Osteoblast (primary cell): ENCODE measurements at places on chromosomes 6 and 20. TPM values are rescaled to one million over a fixed set of nuclear protein-coding genes. Genes with fewer than 3 reads are reported as not detected.

PAX1 gene
- total RNA-seq: under 0.01 TPM in 1 of 2 replicates, not detected in the other

SIRPB2 gene
- under 0.01 TPM in 1 of 2 replicates, not detected in the other for total RNA-seq

CST9L gene
- total RNA-seq: not detected in 2 replicates

RBM38 gene
- total RNA-seq: 2.1 and 2.9 TPM in 2 replicates

PRR18 gene
- 0.29 TPM in 1 of 2 replicates, not detected in the other for total RNA-seq

FHL5 gene
- not detected in 2 replicates for total RNA-seq

ULBP3 gene
- total RNA-seq: 11.2 and 12.7 TPM in 2 replicates

CFAP61 gene
- not detected in 2 replicates for total RNA-seq

RNF217 gene
- total RNA-seq: 22.8 and 24.8 TPM in 2 replicates

PHF10 gene
- total RNA-seq: 14.7 and 21.0 TPM in 2 replicates

VNN1 gene
- under 0.01 TPM in 1 of 2 replicates, not detected in the other for total RNA-seq

AIF1 gene
- total RNA-seq: 0.36 TPM in 1 of 2 replicates, not detected in the other

IPCEF1 gene
- 0.36 and 0.88 TPM in 2 replicates for total RNA-seq

BTN1A1 gene
- total RNA-seq: under 0.01 TPM in 2 replicates

CYP24A1 gene
- not detected in 2 replicates for total RNA-seq

TTK gene
- 4.0 and 4.4 TPM in 2 replicates for total RNA-seq

DNMT3B gene
- 2.4 and 2.5 TPM in 2 replicates for total RNA-seq

THBS2 gene
- total RNA-seq: 1,102 and 1,498 TPM in 2 replicates

ELOVL4 gene
- 6.8 and 7.6 TPM in 2 replicates for total RNA-seq

OR2H1 gene
- total RNA-seq: not detected in 2 replicates

RBBP8NL gene
- total RNA-seq: not detected in 2 replicates

CDSN gene
- not detected in 2 replicates for total RNA-seq

NKAPL gene
- total RNA-seq: 1.1 and 1.2 TPM in 2 replicates

CTAGE9 gene
- total RNA-seq: not detected in 2 replicates

LGSN gene
- not detected in 2 replicates for total RNA-seq
